ENCODE measurements at places on chromosomes 2 and 18.

- DNase-seq, result no peak
Observed at GRCh38 chr2:221554769-221555493, 17.2 kb downstream of the EPHA4 start.

DNA sequence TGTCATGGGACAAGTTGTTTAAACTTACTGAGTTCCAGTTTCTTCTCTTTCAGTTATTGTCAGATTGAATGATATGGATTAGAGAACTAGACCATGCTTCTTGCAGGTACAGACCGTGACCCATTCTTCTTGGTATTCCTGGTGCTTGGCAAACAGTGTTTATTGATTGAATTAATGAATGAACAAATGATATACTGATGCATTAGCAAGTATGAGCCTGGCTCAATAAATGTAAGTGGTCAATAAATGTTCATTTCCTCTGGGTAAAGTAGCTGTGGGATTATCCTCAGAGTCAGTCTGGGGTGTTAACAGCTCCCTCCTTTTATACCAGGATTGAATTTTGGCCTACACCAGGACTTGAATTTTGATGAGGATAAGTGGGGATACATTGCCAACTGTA lies 160.2 kb downstream of the ZEB2 start:
- no peak for DNase-seq

DNA sequence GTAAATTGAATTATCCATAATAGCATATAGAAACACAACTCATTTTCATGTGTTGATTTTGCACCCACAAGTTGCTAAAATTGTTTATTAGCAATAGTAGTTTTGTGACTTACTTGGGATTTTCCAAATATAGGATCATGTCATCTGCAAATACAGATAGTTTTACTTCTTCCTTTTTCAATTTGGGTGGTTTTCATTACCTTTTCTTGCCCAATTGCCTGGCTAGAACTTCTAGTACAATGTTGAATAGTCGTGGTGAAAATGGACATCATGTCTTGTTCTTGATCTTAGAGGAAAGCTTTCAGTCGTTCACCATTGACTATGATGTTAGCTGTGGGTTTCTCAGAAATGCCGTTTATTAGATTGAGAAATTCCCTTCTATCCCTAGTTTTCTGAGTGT lies 60.2 kb upstream of the TCF7L1 start:
- DNase-seq, result no peak

- no peak for DNase-seq
Observed at GRCh38 chr2:168114619-168115018, 132.8 kb downstream of the STK39 start.

DNA sequence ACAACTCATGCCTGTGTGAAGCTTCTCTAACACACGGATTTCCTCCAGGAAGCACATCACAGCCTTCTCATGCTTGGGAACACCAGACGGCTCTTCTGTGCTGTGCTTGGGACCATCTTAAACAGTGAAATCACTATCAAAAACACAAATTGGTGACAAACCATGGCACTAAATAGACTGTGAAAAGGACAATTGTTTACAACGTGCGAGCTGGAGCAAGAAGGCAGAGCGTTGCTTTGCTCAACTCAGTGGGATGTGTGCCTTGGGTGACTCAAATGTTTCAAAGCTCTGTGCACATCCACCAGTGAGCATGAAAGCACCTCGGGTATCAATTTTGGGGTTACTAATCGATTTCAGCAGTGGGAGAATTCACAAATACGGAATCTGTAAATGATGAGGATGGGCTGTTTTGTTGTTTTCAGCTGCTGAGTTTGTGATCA lies 182.4 kb upstream of the ARL4C start:
- DNase-seq, result no peak

GRCh38 chr2:126515471-126515870 lies 140.5 kb upstream of the GYPC start:
- no peak for DNase-seq

DNA sequence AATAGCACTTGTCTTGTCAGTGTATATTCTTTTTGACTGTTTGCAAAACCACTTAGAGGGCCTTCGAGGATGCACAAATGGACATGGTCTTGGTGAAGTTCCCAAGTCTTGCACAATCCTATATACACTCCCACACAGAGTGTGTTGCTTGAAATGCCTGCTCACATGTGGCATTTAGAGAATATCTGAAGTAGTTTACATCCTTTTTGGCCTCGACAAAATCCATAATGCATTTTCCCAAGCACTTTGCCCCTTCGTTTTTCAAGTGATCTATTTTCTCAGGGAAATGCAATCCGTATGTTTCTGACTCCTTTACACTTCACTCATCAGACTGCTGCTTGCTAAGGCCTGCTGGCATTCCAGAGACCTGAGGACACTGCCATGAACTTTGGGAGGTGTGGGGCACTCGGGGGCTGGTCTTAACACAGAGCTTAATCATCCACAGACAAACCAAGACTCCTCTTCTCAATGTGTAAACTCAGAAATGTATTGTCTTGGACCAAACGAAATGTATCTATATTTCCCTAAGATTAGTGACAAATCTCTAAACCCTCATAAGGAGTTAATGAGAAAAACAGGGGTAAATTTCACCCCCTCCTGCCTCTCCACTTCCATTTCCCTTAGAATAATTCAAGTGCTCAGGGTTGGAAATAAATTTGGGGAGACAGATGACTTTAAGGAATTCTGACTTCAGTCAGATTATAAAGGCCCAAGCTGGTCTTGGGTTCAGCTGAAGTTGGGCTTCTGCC lies 219.3 kb upstream of the APCDD1 start:
- DNase-seq, result no peak

DNA sequence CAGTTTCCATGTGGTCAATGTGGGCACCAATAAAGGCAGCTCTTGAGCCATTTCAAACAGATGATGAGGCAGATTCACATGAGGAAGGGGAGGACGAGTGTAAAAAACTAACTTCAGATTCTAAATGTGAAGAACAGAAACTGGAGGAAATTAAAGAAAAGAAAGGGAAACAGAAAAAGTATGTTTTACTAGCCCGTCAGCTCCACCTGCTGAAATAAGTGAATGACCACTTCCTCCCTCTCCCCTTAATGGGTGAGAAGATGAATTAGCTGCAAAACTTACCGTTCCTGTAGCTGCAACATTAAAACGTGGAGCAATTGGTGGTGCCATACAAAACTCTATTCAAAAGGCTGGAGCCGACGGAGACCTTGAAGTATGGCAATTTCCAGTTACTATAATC lies 203.5 kb downstream of the UXS1 start:
- DNase-seq, result no peak

DNA sequence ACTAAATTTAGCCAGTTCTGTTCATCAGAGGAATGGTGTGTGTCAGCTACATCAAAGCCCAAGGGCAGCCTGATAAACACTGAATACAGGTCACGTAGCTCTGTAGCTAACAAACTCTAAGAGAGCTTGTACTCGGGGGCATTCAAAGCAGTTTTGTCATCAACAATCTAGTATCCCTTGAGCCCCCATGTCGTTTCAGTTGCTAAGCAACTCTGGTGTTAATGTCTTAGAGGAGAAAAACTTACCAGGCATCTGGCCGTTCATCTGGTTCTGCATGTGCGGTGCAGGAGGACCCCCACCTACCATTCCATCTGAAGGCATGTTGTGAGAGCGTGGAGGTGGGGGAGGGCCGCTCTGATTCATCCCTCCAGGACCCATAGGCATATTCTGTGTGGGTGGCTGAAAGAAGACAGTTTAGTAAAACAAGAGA lies 33.1 kb downstream of the SS18 start:
- no peak for DNase-seq

- no peak for DNase-seq
Observed at GRCh38 chr2:86482034-86482433, 40.9 kb downstream of the KDM3A start.

GRCh38 chr18:79576686-79577351 lies 102.8 kb upstream of the CTDP1 start:
- DNase-seq, result no peak

DNA sequence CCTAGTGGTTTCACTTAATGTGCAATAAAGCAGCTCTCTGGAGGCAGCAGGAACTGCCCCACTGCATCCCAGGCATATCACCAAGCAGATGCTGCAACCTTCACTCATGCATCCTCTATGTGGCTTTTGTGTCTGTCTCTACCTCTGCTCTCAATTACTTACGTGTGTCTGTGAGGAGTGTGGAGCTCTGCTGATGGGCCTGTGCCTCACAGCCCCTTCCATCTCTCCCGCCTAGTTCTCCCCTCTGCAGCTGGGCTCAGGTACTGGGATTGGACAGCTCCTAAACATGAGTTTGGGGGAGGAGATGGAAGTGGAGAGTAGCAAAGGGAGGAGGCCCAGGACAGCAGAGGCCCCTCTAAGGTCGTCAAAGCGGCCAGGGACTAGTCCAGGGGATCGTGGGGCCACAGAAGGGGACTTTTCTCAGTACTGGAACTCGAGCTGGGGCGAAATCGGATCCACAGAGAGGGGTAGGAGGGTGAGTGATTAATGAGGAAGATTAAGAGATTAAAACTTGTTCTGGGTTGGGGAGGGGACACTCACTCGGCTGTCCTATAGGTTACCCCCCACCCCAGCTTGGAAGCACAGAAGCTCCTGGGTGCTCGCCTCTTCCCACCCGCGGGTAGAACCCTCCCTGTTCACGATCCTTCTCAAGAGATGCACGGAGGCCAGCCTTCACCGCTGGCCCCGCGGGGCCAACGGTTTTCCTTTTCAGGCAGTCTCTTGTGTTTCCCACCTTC lies 2.1 kb upstream of the LBX2 start:
- DNase-seq, result no peak

GRCh38 chr18:13258921-13259320 lies 40.4 kb downstream of the LDLRAD4 start:
- DNase-seq, result no peak

- DNase-seq, result no peak
Observed at GRCh38 chr18:9876867-9877654, 8.7 kb upstream of the TXNDC2 start.

DNA sequence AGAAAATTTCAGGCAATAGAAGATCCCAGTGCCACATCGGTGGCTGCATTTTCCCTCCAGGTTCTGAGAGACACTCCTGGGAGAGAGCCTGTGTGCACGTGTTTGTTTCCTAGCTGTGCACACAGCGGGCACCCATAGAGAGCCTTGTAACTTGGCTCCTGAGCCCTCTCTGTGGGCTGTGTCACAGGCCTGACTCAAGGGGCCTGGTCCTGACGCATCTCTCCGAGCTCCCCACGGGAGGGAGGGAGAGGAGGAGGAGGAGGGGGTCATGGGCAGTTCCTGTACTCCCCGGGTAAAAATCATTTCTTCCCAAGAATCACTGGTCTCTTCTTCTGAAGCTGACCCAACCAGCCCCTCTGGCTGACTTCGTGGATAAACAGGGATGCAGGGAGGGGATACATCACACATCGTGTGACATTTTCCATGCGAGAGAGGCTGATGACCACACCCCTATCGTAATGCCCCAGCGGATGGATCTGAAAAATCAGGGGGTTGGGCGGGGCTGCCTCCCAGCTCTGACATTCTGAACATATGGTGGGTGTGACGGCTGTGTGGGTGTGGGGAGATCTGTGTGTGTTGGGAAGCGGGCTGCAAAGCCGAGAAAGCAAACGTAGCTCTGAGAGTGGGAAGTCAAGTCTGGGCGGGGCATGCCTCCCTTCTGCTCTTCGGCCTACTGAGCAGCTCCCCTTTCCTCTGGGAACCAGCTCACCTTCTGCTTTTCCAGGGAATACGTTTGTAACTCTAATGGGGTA lies 308.3 kb upstream of the HS6ST1 start:
- no peak for DNase-seq
